PC-9 (cell line): ENCODE measurements at places on chromosomes 7 and 10.

DNA sequence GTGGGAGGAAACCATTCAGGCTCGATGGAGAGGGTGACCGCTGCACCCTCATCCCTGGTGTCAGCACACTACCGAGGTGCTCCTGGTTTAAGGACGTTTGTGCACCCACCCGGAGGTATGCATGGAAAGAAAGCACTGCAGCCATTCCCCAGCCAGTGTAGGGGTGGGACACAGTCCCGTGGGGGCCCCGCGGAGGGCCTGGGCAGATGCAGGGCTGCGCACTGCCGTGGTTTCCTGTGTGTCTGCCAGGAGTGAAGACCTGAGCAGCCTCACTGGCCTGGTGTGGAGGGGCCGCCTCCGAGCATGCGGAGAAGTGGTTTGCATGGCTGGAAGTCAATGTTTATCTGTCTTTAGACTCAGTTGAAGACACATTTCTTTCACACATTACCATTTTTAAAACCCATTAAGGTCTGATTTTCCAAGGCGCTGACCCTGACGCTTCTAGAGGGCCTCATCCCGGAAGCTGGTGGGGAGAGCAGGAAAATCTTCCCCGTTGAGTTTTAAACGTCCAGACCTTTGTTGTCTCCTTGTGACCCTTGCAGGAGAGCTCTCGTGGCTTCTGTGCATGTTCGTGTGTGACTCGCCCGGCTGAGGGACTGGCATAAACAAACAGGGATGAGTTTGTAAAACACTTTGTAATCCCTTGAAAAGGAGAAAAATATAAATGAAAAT is 188.1 kb downstream of the MGMT start:
- DNase-seq = no peak

DNA sequence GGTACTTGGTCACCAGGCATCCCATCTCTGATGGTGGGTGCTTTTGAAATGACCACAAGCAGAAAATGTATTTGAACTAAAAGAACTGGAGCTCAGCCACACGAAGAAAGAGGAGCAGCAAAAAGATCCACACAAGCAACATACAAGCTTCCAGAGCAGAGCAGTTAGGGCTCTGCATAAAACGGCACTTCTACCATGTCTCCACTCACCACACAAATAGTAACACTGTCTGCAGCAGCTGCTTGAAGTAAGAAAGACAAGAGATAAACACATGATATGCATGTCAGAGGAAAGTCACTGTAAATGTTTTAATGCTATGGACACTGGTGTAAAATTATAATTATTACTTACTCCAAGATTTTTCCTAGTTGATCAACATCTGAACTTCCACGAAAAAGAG is 32.5 kb upstream of the FAM133B start:
- DNase-seq = no peak

- peak; percentile 14 for DNase-seq
Measured at GRCh38 chr10:114100848-114101741, 57.4 kb downstream of the ADRB1 start.

GRCh38 chr7:137302081-137302480 is 41.5 kb downstream of the PTN start:
- DNase-seq = no peak

- no peak for DNase-seq
Measured at GRCh38 chr7:135681762-135682161, 19.4 kb downstream of the STMP1 start.

GRCh38 chr7:116584721-116585120 is 59.9 kb downstream of the CAV1 start:
- no peak for DNase-seq

- DNase-seq = no peak
Measured at GRCh38 chr7:131489881-131490280, 66.5 kb downstream of the PODXL start.

- DNase-seq = no peak
Measured at GRCh38 chr10:3716093-3716492, 68.9 kb downstream of the KLF6 start.

DNA sequence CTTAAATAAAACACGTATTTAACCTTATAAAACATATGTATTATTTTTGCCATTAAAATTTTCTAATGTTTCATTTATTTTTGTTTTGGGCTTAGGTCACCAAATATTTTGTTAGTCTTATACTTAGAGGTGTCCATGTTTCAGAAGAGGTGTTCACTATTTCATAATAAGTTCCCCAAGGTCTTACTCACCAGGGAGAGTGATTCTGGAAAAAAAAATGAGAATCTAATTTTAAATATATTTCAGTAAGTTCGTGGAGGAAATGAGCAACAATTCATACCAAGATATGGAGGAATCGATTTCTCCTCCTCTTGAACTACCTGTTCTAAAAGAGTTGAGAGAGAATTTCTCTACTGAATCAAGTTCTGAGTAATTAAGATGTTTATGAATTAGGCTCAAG is 271.6 kb upstream of the SLC26A5 start:
- no peak for DNase-seq

- no peak for DNase-seq
Measured at GRCh38 chr10:75397496-75398199, 3.9 kb downstream of the ZNF503 start.

DNA sequence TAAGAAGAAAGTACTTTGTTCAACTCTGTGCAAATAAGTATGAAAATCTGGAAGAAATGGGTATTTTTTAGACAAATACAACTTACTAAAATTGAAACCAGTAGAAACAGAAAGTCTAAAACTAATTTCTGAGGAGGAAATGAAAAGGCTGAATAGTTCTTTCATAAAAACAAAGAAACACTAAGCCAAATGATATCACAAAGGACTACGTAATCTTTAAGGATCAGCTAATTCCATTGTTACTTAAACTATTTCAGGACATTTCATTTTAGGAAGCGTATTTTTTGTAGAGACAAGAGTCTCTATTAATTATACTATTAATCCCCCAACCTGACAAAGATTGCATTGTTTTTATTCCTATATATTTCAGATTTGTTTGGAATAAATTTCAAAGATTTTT is 11.2 kb upstream of the CCSER2 start:
- DNase-seq = no peak

GRCh38 chr7:366161-366803 is 76.3 kb downstream of the FOXL3 start:
- DNase-seq = no peak

- peak; percentile 42 for DNase-seq
Measured at GRCh38 chr10:118754229-118754555, 578 bp downstream of the CACUL1 start.

GRCh38 chr7:128122576-128123290 is 91.5 kb upstream of the LRRC4 start:
- DNase-seq = peak; percentile 44

GRCh38 chr7:41170466-41170865 is 532.4 kb downstream of the INHBA start:
- no peak for DNase-seq

DNA sequence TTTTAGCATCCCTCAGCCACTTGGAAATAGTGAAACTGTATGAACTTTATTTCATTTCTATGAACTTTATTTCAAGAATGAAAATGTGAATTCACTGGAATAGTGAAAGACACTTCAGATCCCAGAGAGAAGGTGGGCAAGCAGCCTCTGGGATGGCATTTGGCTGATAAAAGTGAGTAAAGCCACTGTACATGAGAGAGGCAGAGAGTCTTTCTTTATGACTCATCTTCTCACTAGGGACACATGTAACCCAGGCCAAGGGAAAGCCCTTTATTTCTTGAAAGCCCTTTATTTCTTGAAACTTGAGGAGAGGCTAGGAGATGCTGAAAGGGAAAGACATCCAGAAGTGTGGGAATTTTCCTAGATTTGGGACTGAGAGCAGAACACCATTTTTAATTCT is 148.9 kb upstream of the SMIM30 start:
- DNase-seq = no peak

- DNase-seq = peak; percentile 94
Measured at GRCh38 chr7:100247152-100247757, 27.5 kb downstream of the PVRIG start.
